ENCODE measurements at places on chromosomes 3 and 15.

DNA sequence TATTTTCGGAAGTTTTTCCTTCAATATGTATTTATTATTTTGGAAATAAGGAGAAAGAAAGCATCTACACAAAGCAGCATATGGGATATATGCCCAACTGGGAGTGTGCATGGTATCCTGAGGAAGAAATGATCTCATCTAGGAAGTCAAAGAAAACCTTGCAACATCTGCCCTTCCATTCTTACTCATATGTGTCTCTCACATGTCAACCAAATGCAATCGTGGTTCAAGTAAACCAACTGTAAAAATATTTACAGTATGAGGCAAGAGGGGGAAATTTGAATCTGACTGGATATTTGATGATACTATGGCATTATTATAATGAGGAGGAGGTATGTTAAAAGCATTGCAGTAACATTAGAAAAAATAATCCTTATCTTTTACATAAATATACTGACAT, 3.2 kb upstream of the SCG3 start:
- DNase-seq: no peak

- no peak for DNase-seq
Measured at GRCh38 chr15:39376371-39376909, 204.4 kb upstream of the THBS1 start.

GRCh38 chr3:65811892-65812291, 226.8 kb downstream of the MAGI1 start:
- no peak for DNase-seq

GRCh38 chr3:14485981-14486380, 54.2 kb downstream of the GRIP2 start:
- DNase-seq: no peak

GRCh38 chr3:9036404-9037131, 73.3 kb upstream of the RAD18 start:
- DNase-seq: peak; percentile 11

GRCh38 chr15:39243396-39243795, 337.5 kb upstream of the THBS1 start:
- DNase-seq: no peak

DNA sequence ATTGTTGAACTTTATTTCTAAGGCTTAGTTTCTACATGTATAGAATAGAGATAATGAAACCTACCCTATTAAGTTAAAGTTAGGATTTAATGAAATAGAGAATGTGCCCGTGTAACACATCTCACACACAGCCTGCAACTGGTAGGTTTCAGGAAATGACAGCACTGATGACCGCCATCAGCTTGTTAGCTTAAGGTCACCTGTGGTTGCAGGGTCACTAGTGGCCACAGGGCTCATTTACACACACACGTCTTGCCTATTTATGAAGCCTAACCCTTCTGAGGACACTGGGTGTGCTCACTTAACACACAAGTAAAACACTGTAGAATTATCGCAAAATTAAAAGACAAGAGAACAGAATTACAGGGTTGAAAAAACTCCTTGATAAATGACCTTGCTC, 20.1 kb downstream of the CHRM5 start:
- no peak for DNase-seq

DNA sequence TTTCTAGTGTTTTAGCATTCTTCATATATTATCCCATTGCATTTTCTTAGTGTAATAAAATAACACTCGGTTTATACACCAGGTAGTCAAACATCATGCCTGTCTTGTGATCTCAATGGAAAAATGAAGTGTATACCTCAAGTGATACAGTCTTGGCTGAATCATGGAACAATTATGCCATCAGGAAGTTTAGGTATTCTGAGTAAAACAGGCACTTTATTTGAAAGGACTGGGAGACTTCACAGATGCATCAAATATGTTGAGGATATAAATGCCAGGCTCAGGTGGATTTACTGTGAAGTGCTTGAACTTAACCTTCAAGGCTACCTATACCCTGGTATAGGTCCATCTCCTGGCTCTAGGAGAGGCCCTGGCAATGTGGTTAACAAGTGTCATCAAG, 8.5 kb downstream of the TGFBR2 start:
- DNase-seq: no peak

DNA sequence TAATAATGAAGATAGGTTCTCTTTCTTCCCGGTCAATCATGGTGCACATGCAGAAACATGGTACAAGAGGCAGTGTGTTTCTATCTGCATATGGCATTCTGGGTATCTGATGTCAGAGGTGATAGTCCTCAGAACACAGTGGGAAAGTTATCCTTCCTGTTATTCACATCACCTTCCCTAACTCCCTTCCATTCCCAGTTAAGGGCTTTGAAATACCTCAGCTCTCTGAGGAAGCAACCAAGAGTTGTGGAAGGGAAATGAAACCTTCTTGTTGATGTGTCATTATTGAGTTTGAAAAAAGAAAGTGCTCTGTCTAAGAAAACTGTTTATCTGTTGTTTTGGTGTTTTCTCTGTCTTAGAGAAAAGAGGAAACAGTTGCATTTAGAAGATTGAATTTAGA, 21.9 kb upstream of the P2RY13 start:
- DNase-seq: no peak

- no peak for DNase-seq
Measured at GRCh38 chr15:69947394-69947793, 150.3 kb downstream of the TLE3 start.

GRCh38 chr3:98623572-98624280, 30.3 kb upstream of the CPOX start:
- DNase-seq: no peak

DNA sequence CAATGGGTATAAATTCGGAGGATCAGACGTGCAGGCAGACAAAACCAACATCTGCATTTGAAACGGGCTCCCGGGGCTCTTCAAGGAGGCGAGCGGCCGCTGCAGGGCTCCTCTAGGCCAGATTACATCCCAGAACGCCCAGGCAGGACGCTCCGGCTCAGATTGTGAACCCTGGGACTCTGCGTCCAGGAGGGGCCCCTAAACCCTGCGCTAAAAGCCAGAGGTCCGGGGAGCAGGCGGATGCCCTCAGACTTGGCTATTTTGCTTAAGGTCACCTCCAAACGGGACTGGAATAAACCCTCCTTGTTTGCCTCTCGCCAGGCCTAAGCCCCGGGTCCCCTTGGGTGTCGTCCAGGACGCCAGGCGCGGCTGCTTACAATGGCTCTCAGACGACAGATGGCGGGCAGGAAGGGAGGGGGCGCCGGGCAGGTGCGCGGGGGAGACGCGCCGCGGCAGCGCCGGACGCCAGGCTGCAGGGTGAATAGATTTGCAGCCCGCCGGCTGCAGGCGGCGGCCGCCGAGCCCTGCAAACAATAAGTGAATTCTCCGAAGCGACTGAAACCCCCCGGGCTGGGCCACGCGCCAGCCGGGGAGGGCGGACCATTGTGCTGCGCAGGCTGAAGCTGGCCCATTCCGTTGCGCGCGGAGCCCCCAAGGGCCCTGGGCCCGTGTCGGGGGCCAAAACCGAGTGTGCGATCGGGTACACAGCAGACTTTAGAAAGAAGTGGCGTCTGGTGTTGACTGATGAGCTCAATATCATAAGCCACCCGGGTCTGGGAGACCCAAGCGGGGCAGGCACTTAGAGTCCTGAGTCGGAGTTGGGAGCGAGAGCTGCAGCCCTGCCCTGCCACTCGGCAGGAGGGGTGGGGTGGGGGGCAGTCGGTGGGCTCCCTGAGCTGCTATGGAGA, 32.3 kb upstream of the AMOTL2 start:
- DNase-seq: peak; percentile 68

- no peak for DNase-seq
Measured at GRCh38 chr3:33732394-33732793, 14.3 kb upstream of the CLASP2 start.

DNA sequence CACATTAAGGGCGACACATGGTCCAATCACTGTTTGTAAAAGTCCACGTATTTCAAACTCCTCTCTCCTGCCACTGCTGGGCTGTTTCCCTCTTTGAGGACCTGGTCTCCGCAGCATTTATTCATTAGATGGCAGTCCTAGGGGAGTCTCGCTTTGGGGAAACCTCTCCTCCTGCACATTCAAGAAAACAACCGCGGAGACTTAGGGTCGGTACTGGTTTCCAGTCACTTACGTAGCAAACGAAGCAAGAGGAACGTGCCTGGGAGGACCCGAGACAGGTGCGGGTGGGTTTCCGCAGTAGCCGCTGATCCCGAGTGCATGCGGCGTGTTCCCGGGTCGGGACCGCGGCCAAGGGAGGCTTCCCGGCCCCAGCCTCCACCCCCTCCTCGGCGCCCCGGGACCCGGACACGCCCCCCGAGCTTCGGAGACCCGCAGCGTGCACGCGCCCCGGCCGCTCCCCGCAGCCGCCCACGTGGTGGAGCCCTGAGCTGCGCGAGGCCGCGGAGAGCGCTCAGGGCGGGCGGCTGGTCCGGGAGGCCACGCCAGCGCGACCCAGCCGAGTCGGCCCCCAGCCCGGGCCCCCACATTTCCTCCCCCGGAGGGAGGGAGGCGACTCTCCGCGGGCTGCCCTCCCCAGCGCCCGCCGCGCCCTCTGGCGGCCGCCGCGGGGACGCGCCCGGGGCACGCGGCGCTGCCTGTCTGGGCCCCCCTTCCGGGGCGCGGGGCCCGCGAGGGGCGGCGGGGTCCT, 1.1 kb upstream of the IGF1R start:
- peak; percentile 84 for DNase-seq

DNA sequence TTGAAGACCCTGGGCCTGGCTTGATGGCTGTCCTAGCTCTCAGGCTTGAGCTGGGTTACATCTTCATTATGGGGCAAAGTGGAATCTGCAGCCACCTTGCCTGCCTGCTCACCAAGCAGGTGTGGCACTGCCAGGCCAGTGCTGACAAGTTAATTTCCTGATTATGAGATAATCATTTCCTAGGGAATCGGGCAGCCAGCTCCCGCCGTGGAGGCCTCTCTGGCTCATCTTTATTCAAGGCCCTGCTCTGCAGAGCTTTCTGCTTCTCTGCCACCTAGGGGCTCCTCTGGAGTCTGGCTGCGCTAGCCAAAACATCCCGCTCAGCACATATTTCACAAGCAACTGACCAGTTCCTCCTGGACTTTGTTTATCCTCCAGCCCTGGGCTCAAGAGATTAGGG, 9.9 kb downstream of the LOXL1 start:
- peak; percentile 12 for DNase-seq

DNA sequence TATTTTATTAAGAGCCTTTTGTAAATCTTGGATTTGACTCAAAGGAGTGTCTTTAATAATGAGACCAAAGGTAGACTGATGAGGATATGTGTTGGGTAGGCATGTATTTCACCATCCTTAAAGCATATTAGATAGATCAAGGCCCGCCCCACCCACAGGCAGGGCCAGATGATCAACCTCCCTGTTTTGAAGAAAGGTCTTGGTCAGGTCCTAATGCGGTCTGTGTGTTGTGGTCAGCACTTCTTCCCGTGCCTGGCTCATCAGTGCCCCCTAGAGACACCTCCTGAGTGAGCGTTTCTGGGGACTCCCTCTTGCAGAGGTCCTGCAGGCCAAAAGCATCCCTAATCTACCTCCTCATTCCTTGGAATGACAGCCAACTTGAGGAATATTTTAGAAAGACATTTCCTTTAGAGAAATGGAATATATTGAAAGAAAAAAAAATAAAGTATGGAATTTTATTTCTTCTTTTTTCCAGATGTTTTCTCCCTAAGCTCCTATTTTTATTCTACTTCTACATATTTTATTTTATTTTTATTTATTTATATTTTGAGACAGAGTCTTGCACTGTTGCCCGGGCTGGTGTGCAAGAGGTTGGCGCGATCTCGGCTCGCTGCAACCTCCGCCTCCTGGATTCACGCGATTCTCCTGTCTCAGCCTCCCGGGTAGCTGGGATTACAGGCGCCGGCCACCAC, 6.0 kb downstream of the TM4SF4 start:
- peak; percentile 70 for DNase-seq

GRCh38 chr3:136651581-136651980, 100.6 kb downstream of the STAG1 start:
- no peak for DNase-seq

Data from midbrain (tissue), 1 donor.